Adipocyte (in vitro differentiated cells): ENCODE measurements at places on chromosomes 5 and 9.

DNA sequence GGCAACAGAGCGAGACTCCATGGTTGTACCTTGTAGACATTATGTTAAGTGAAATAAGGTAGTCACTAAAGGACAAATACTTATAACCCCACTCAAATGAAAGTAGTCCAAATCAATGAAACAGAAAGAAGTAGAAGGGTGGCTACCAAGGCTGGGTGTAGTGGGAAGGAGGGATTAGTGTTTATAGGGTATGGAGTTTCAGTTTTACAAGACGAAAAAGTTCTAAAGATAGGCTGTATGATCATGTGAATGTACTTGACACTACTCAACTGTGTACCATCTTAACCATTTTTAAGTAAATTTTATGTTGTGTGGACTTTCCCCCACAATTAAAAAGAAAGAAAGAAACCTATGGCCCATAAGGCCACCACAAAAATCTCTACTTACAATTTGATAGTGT lies 32.2 kb downstream of the ALDH7A1 start:
- no peak for DNase-seq

DNA sequence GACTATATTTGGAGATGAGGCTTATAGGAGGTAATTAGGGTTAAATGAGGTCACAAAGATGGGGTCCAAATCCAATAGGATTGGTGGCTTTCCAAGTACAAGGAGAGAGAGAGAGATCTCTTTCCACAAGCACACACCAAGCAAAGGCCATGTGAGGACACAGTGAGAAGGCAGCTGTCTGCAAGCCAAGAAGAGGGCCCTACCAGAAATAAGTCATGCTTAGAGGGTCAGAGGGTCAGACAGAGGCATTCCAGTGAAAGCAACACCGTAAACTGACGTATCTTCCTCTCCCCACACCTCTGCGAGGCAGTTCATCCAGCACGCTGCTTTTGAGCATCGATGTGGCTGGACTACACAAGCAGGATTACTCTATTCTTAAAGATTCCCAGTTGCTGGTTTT lies 87.9 kb downstream of the SLC1A3 start:
- no peak for DNase-seq

DNA sequence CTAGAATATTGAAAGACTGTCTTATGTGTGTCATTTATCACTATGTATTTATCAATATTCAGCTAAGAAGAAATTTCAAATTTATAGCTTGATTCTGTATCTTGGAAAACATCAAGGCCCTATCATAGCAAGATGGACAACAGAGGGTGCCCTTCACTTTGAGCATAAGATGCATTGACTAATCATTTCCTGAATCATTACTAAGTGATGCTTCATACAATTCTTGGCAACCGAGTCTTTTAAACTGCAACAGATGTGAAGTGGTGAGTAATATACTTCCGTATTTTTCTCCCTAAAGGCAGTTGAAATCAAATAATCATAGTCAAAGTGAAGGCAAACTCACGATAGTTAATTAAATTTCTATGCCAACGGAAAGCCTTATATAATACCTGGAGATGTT lies 318.6 kb upstream of the RGMB start:
- peak; percentile 95 for DNase-seq

DNA sequence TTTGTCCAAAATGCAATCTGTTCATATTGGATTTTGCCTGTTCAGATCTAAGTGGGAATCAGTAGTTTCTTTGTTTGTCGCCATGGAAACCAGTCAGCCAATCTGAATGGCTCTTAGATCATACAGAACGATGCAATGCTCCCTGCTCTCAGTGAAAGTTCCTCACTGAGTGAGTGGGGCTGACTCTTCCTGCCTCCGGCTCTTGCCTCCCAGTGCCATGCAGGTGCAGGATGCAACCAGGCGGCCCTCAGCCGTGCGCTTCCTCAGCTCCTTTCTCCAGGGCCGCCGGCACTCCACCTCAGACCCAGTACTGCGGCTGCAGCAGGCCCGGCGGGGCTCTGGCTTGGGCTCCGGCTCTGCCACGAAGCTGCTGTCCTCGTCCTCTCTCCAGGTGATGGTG lies at the start of gene PTPDC1:
TSS of gene PTPDC1 (plus strand) at position 151 of the 400 bp plus-strand sequence. CDS start at position 218, 67 bp downstream.
- peak; percentile 95 for DNase-seq

- DNase-seq, result peak; percentile 25
Observed at GRCh38 chr5:116130471-116130870, 45.6 kb downstream of the COMMD10 start.

DNA sequence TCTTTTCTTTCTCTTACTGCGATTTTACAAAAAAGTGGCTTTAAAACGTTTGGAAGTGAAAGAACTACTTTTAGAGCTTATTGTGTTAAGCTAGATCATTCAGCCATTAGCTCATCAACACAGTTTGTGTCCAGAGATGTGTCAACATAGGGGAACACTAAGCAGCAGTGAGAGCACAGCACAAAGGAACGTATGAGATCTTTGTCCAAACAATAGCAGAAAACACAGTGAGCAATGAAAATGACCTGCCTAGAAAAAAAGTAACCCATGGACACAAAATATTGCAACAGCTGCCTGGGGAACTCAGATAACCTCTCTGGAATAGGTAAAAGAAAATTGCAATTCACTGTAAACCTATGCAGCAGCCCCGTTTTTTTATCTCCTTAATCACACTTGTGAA lies 372.5 kb downstream of the ARHGEF28 start:
- no peak for DNase-seq

GRCh38 chr5:125484742-125485641 lies 738.6 kb upstream of the ZNF608 start:
- DNase-seq, result peak; percentile 98

GRCh38 chr9:98021306-98022040 lies 35.1 kb upstream of the NANS start:
- no peak for DNase-seq

DNA sequence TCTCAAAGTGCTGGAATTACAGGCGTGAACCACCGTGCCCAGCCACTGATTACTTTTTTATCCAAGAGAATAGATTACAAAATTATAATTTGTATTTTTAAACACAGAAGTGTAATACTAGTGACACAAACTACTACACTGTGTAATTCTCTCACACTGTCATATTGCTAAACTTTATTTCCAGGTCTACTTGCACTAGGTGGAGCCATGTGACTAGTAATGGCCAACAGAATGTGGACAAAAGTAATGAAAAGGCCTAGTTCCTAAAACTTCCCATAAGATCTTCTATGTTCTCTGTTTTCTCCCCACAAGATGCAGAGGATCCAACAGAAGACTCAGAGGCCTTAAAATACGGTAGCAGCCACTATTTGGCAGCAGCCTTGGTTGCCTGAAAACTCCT lies 27.3 kb downstream of the NADK2 start:
- no peak for DNase-seq

GRCh38 chr9:86979657-86980056 lies 32.4 kb upstream of the GAS1 start:
- no peak for DNase-seq

GRCh38 chr9:16689351-16689938 lies 181.0 kb downstream of the BNC2 start:
- peak; percentile 30 for DNase-seq

GRCh38 chr9:21001581-21001980 lies 29.9 kb downstream of the HACD4 start:
- DNase-seq, result no peak

GRCh38 chr9:35652829-35653209 lies 2.1 kb upstream of the SIT1 start:
- peak; percentile 16 for DNase-seq

DNA sequence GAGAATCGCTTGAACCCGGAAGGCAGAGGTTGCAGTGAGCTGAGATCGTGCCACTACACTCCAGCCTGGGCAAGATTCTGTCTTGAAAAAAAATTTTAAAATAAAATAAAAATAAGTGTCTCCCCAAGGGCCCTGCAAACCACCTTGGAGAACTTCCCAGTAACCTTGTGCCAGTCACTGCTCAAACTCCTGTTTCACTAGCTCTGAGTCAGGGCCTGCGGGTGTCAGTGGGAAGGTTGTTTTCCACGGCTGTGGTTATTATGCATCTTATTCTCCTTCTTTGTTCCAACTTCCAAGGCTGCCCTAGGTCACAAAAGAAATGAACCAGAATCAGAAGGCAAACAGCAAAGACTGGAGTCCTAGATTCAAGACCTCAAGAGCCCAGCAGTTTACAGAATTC lies 246.7 kb downstream of the ADAMTSL1 start:
- no peak for DNase-seq

- DNase-seq, result peak; percentile 12
Observed at GRCh38 chr5:167969998-167970397, 321.4 kb upstream of the WWC1 start.

GRCh38 chr5:117748336-117748735 lies 1173.7 kb upstream of the SEMA6A start:
- DNase-seq, result no peak

- DNase-seq, result no peak
Observed at GRCh38 chr9:87238545-87238944, 259.1 kb upstream of the DAPK1 start.

GRCh38 chr5:124810396-124811006 lies 64.1 kb upstream of the ZNF608 start:
- DNase-seq, result no peak

- no peak for DNase-seq
Observed at GRCh38 chr5:176890455-176891330, 8.5 kb downstream of the HK3 start.

GRCh38 chr5:9198394-9198793 lies 347.5 kb downstream of the SEMA5A start:
- DNase-seq, result peak; percentile 28

DNA sequence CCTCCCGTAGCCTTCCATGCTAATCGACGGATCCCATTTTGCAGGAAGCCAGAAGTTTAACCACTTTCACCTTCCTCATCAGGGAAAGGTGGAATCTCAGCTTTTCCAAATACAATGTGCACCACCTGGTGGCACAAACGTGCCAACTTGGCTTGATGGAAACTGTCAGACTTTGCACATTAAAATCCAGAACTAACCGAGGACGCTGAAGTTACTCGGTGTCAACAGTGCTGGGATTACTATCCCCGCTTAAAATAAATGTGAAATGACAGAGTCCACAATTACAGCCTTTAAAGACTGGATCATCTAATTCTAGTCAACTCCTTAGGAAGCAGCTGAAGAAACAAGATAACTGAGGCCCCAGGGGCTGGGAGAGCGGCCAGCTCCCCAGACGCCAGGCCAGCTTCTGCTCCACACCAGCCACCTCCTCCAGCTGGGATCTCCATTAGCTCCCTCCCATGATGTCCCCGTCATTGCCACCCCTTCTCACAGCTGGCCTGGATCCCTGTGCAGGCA lies 50.1 kb upstream of the RETREG1 start:
- peak; percentile 15 for DNase-seq

GRCh38 chr5:67409126-67409777 lies 212.7 kb upstream of the CD180 start:
- no peak for DNase-seq

- DNase-seq, result no peak
Observed at GRCh38 chr9:74172874-74173273, 324.3 kb upstream of the RORB start.

GRCh38 chr5:100479079-100479688 lies 56.0 kb upstream of the FAM174A start:
- DNase-seq, result no peak

- DNase-seq, result no peak
Observed at GRCh38 chr5:1931604-1932231, 49.0 kb upstream of the IRX4 start.

DNA sequence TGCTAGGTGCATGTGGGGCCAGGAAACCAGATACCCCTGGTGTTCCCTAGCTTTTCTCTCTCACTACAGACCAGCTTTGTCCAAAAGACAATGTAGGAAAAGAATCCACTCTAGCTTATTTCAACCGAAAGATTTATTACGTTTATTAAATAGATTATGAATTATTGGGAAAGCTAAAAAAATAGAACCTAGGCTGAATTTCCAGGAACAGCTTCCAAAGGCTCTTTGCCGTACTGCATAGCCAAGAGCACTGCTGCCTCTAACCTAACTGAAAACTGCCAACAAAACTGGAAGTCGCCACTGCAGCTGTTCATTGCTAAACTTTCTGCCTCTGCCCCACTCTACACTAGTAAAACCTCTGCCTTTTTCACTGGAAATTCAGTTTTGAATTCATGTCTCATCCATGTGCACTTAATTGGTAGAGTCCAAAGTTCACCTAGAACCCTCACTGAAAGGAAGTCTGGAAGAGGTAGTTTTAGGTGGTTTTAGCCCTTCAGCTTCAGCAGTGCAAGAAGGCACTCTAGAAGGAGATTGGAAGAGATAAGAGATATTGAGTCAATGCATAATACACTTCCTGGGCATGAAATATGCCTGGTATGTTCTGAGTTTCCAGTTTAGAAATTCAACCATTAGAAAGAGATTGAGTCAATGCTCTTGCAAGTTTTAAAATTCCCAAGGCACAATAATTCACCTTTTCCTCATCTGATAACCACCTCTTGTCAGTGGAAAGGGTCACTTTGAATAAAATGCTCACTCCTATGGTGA lies 927.9 kb downstream of the MAT2B start:
- peak; percentile 66 for DNase-seq
